Omental fat pad (tissue), 4 donors: ENCODE measurements at places on chromosomes 3 and 15. TPM values are rescaled to one million over a fixed set of nuclear protein-coding genes. Genes with fewer than 3 reads are reported as not detected.

DNA sequence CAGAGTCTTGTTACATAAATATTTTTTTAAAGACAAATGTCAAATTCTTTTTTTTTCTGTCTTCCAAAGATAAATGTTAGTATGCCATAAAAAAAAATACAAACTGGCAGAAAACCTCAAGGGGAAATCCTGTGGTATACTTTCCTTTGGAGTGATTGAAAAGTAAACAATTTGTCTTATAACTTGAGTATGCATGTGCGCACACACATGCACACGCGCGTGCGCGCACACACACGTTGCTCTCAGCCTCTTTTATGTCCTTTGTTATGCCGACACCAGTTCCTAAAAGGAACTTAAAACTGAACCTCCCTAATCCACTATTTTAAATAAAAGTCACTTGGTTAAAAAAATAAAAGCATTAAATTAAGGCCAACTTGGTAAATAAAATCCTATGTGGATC, 58.1 kb downstream of the TGFBR2 start:
- no peak for DNase-seq

DNA sequence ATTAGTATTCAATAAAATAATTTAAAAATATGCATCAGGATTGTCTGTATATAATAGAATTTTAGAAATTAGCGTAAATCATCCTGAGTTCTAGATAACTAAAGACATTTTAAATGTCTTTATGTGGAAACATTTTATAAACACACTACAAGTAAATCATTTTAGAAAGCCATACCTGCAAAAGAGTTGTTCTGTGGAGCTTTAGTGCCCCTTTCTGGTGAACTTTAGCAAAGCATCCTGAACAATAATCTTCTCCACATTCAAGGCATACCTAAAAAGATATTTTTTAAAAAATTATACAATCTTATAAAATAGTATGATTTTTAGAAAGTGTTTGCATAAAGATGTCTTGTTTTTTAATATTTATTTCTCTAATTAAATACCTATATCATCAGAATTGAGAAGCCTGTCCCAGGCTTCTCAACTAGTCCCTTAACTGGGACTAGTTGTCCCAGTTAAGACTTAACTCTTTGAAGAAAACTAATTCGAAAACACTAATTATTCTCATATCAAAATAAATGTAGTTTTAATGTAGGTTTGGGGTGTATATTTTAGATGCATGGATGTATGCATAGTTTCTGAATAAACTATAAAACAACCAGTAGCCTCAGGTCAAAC, 29.7 kb downstream of the ZBBX start:
- no peak for DNase-seq

PPP1R14D gene
- total RNA-seq, result not detected

- no peak for DNase-seq
These were observed 18.6 kb downstream of the KPNA4 start for GRCh38 chr3:160546727-160547126.

DNA sequence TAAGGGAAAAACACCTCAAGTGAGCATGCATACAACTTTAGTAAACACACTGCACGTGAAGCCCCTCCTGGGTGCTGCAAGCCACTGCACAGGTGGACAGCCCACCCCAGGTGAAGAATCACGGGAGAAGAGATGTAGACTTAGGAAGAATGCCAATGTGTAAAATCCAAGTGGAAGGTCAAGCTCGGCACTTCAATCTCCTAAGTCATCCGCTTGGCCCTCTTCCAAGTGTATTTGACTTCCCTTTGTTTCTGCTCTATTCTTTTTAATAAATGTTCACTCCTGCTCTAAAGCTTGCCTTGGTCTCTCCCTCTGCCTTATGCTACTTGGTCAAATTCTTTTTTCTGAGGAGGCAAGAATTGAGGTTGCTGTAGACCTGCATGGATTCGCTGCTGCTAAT, 316.6 kb downstream of the EDEM1 start:
- no peak for DNase-seq

TMC3 gene
- not detected for total RNA-seq

DNA sequence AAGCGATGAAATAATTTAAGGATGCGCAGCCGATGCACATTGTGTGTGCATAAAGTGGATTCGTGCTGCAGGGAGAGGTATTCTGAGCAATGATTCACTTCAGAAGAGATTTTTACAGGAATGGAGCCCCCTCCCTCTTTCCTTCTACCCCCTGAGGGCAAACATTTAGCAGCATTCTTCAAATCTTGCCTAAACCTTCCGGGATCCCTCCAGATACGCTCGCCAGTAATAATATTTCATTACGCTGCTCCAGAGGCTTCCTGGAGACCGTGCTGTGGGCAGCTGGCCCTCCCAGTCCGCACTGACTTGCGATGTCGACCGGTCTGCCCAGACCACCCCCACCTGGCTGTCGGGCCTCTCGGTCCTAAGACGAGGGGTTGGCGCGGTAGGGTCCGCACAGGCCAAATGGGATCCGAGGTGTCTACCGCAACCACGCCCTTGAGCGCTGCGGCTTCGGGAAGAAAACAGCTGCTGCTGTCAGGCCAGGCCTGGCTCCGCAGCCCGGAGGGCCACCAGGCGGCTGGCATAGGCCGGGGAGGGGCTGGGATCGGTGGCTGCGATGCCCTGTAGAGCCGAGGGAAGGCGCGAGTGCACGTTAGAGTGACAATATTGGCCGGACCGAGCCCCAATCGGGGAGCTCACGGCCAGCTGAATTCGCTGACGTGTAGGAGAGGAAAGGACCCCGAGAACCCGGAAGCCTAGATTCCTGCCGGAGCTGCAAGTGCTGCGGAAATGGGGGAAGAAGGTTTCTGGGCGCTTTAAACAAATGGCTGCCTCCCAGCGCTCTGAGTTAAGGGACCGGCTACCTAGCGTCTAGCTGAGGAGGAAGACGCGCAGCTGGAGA, 14.3 kb downstream of the ZIC4 start:
- no peak for DNase-seq

GRCh38 chr3:149114458-149114857, 15.0 kb upstream of the HPS3 start:
- no peak for DNase-seq

KIF15 gene
- total RNA-seq, result 1.4 TPM

DNA sequence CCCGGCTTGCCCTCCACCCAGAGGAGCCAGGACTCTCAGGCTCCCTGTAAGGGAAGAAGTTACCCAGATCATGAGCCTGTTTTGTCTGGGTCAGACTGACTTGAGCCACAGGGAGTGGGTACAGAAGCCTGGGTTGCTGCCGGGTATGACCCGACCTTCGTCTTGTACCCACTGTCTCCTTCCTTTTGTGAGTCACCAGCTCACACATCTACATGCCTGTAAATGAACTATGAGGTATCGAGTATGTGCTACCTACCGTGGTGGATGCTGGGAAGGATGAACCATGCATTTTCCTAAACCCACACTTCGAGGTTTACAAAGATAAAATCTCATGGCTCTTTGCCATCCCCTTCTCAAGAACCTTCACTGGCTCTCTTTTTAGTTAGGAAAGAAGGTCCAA, 56.9 kb downstream of the CACNA1D start:
- DNase-seq, result no peak

FAIM gene
- 20.5 TPM for total RNA-seq

GRCh38 chr3:43346978-43347749, 60.8 kb downstream of the SNRK start:
- DNase-seq, result no peak
